Coronary artery (tissue), 2 donors: ENCODE measurements at places on chromosomes 11 and 22.

DNA sequence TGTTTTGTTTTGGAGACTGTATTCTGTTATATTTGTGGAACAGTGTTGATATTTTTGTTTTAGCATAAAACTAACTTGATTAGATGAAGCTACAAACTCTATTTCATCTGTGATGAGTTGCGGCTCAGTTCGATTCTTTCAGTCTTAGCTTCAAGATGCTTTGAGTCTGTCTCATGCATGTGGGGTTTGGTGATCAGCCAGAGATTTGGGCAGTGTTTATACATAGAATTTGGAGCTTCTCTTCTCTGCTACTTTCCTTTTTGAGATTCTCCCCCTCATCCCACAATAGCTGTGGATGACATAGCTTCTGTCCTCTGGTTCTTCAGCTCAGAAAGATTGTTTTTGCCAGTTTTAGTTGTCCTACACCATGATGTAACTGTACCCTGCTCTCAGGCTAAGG is 90.4 kb downstream of the ARHGAP20 start:
- no peak for DNase-seq

DNA sequence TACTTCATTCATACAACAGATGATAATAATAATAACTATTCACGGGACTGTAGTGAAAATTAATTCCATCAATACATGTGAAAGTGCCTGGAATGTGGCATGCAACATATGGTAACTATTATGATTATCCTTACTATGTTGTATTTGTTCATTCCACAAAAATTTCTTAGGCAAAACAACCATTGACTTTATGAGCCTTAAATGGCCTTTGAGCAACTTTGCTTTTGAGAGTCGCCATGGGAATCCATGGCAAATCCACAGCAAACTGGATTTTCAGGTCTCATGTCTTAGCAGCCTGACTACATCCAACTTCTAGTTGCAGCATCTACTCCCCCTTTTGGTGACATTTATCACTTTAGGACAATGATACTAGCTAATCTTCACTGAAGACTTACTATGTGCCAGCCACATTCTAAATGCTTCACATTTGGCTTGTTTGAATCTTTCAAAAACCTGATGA is 56.8 kb downstream of the SLC1A2 start:
- no peak for DNase-seq

GRCh38 chr11:67507242-67507863 is 609 bp downstream of the CDK2AP2 start:
- no peak for DNase-seq

- DNase-seq: no peak
Observed at GRCh38 chr11:92852229-92852628, 117.2 kb upstream of the MTNR1B start.

- DNase-seq: no peak
Observed at GRCh38 chr22:45483319-45483718, 19.4 kb upstream of the FBLN1 start.

GRCh38 chr11:36463781-36464180 is 46.3 kb downstream of the TRAF6 start:
- no peak for DNase-seq

- no peak for DNase-seq
Observed at GRCh38 chr11:77232242-77232641, 69.2 kb downstream of the GDPD4 start.

- no peak for DNase-seq
Observed at GRCh38 chr11:75635066-75635862, 33.6 kb downstream of the MAP6 start.

GRCh38 chr11:855796-856195 is 13.1 kb downstream of the TSPAN4 start:
- DNase-seq: no peak

DNA sequence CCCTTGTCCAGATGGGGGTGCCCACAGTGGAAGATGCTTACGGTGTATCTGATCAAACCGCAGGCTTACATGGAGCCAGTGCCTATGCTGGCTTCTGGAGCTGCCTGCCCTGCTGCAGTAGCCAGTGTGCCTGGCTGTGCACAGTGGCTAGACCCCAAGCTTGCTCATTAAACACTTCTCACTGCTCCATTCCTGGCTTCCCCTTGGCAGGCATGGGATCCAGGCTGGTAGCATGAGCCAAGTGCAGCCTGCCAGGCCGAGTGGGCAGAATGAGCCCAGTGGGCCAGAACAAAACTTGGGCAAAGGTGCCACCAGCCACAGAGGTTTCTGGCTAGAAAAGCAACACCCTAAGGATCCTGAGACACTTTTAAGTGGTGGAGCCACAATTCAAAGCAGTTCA is 55.4 kb upstream of the B3GNT6 start:
- no peak for DNase-seq

- peak; percentile 90 for DNase-seq
Observed at GRCh38 chr11:78420255-78420764, 2.7 kb upstream of the GAB2 start.

DNA sequence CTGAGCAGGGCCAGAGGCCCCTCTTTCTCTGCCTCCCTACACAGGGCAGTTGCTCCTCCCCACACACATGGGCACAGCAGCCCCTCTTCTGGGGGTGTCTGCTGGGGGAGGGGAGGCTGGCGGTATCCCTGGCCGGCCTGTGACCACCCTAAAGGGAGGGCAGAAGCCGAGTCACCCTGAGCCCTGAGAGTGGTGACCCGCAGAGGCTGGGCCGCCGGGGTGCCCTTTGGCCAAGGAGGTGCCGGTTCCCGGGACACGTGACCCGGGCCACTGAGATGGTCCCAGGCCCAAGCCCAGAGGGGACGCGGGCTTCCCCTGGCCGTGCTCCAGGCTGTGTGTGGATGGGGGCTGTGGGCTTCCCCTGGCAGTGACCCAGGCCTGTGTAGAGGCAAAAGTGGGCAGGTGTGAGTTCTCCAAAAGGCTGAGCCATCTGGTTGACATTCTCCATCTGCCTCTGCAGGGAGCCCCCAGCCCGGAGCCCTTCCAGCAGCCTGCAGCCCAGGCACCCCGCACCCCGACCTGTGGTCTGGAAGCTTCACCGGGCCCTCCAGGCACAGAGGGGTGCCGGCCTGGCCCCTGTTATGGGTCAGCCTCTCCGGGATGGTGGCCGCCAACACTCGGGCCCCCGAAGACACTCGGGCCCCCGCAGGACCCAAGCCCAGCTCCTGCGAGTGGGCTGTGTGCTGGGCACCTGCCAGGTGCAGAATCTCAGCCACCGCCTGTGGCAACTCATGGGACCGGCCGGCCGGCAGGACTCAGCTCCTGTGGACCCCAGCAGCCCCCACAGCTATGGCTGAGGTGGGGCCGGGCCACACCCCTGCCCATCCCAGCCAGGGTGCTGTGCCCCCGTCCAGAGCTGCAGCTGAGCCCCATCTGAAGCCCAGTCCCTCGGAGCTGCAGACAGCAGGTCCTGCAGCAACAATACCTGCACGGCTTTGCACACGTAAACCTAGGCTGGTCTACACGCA is 1.0 kb downstream of the ADM2 start:
- no peak for DNase-seq

- no peak for DNase-seq
Observed at GRCh38 chr22:37043828-37044538, 7.6 kb upstream of the KCTD17 start.

- DNase-seq: no peak
Observed at GRCh38 chr11:2827792-2828191, 57.8 kb downstream of the CDKN1C start.

DNA sequence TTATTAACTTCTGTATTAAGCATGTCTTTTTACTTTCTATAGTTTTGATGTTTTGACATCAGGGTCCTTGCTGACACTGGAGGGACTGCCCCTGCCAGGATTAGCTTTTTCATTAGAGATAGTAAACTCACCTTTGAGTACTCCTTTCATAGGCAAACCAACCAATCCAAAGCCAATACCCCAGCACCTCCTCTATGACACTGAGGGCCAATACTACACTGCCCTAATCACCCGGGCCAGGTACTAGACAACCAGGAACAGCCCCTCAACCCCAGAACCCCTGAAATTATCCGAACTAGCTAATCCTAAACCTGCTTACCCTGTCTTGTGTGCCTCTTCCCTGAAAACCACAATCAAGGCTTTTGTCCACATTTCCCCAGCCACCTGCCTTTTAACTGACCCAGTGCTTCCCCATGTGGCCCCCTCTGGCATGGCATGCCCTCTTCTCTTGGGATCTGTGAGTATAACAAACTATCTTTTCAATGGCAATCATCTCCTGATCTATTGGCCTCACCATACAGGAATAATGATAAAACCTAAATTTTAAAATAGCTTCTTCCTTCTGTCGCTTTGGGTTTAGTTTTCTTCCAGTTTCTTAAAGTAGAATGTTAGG is 31.2 kb downstream of the RAB6A start:
- no peak for DNase-seq

DNA sequence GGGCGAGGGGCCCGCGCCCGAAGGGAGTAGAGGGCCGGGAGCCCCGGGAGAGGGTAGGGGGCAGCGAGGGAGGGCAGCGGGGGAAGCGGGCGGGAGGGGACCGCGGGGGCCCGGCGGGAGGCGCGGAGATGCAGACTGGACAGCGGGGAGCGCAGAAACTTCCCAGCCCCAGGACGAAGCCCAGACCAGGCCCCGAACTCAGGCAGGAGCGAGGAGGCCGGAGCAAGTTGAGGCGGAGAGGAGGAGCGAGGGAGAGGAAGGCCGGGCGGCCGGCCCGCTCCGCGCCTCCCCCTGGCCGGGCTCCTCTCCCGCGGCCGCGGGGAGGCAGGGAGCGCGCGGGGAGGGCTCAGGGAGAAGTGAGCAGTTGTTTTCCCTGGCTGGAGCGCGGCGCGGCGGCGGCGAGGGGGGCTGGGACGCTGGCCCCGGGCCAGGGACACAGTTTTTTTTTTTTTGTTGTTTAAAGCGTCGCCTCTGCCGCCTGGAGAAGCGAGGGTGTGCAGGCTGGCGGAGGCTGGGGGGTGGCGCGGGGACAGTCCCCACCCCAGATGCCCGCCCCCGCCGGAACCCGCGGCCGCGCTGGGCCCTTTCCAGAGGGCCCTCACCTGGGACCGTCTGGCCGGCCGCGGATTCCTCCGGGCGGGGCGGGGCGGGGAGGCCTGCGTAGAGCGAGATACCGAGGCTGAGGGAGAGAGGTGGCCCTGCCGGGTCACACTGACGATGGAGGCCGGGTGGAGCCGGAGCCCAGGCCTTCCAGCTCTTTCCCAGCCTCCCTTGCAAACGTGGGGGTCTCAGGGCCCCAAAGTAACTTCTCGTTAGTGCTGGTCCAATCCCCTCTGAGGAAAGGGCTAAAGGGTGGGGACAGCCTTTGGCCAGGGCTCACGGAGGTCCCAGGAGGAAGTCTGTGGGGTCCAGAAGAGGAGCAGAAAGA is at the start of gene LTBP3:
LTBP3 (minus strand) TSS at position 358 of the 928 bp plus-strand sequence. CDS start 400 bp downstream, outside the sequence.
- peak; percentile 93 for DNase-seq

- DNase-seq: no peak
Observed at GRCh38 chr11:103257360-103257759, 148.1 kb downstream of the DYNC2H1 start.

GRCh38 chr11:96338910-96339705 is 3.9 kb downstream of the MAML2 start:
- peak; percentile 75 for DNase-seq

- no peak for DNase-seq
Observed at GRCh38 chr11:109422870-109423465, 978 bp downstream of the C11orf87 start.

DNA sequence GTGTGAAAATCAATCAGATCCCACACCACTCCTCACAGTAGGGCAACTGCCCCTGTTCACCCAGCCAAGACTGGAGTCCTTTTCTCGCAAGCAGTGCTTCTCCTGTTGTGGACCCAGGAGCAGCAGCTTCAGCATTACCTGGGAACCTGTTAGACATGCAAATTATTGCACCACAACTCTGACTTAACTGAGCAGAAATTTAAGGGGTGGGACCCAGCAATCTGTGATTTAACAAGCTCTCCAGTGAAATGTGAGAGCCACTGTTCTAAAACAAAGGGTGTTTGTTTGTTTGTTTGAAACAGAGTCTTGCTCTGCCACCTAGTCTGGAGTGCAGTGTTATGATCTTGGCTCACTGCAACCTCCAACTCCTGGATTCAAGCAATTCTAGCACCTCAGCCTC is 591.4 kb downstream of the SOX6 start:
- no peak for DNase-seq

- no peak for DNase-seq
Observed at GRCh38 chr11:67627441-67627811, 2.3 kb downstream of the NUDT8 start.

- no peak for DNase-seq
Observed at GRCh38 chr11:34792814-34793258, 123.3 kb downstream of the APIP start.

DNA sequence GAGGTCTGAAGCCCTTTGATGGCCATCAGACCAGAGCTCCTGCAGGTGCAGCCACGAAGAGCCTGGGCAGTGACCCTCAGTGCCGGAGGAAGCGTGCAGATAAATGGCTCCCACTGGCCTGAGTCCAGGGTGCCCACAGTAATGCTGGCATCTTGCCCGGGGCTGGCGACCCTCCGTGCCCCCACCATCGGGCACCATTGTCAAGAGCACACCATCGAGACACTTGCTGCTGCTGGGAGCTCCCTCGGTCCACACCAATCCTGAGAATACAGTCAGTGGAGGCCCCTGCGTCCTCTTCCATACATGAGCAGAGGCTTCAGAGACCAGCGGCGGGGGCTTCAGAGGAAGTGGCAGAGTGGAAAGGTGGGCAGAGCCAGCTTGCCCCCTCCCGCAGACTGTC is 1448.3 kb downstream of the BRD1 start:
- peak; percentile 70 for DNase-seq

GRCh38 chr11:108994887-108995286 is 330.0 kb downstream of the DDX10 start:
- no peak for DNase-seq

GRCh38 chr11:803770-804598 is 1.0 kb downstream of the PIDD1 start:
- no peak for DNase-seq

- DNase-seq: no peak
Observed at GRCh38 chr11:121089566-121089965, 11.5 kb upstream of the TECTA start.

DNA sequence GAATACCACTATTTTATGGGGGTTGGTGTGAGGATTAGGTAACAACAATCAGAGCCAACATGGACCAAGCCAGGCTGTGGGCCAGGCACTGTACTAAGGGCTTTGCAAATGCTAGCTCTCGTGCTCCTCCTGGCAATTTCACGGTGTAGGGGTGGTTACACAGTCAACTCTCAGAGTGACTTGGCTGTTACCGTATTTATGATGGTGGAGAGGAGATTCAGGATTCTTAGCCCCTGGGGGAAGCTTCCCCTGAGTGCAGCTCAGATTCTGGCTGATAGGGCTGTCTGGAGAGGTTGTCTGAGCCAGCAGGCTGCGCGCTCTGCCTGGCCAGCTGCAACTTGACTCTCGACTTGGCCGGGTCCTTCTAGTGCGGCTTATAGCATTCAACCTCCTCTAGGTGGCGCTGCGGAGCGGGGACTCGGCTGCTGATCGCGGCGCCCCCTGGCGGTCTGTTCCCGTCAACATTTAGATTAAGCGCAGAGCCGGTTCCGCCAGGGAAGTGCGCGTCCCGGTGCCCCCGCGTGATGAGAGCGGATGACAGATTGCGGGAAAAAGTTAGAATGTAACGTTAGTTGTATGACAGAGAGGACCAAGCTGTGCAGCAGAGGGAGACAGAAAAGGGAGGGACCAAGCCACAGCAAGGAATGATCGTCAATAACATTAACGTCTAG is 4.5 kb upstream of the NCF4 start:
- DNase-seq: peak; percentile 86
